Endodermal cell (in vitro differentiated cells): ENCODE measurements at places on chromosomes 7 and 10. TPM values are rescaled to one million over a fixed set of nuclear protein-coding genes. Genes with fewer than 3 reads are reported as not detected.

DNA sequence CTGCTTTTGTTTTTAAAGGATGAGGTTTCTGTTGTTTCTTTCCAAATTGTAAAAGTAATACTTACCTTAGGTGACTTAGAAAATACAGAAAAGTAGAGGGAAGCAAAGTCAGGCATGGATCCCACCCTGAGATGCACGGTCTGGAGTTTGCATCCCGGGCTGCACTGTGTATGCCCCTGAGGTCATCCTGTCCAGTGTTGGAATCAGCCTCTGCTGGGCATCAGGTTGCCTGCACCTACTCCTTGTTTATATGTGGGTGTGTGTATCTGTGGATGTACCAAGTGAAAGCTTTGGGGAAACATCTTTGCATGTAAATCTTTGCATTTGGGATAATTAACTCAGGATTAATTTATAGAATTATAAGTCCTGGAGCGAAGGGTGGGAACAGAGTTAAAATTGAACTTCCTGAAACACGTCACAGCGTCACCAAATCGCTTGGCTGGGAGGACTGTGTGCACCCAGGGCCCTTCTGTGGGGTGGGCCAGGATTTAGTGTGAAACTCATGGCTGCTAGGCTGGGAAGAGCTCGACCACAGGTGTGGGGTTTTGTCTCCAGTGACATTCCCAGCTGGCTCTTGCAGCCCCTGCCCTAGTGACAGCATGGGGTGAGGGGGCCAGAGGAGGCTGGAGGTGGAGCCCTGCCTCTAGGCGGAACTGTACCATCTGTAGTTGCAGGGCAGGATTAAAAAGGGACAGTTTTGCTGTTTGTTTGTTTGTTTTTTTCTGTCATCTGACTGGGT is 27.9 kb downstream of the GTF2IRD1 start:
- H3K27ac ChIP-seq, result peak overlapping the region; percentile 97
- H3K4me3 ChIP-seq, result no peak overlapping the region
- no peaks in the 10 kb centered on the region for H3K27me3 ChIP-seq
- no peak for DNase-seq
- no peaks in the 10 kb centered on the region for H3K4me1 ChIP-seq

DNA sequence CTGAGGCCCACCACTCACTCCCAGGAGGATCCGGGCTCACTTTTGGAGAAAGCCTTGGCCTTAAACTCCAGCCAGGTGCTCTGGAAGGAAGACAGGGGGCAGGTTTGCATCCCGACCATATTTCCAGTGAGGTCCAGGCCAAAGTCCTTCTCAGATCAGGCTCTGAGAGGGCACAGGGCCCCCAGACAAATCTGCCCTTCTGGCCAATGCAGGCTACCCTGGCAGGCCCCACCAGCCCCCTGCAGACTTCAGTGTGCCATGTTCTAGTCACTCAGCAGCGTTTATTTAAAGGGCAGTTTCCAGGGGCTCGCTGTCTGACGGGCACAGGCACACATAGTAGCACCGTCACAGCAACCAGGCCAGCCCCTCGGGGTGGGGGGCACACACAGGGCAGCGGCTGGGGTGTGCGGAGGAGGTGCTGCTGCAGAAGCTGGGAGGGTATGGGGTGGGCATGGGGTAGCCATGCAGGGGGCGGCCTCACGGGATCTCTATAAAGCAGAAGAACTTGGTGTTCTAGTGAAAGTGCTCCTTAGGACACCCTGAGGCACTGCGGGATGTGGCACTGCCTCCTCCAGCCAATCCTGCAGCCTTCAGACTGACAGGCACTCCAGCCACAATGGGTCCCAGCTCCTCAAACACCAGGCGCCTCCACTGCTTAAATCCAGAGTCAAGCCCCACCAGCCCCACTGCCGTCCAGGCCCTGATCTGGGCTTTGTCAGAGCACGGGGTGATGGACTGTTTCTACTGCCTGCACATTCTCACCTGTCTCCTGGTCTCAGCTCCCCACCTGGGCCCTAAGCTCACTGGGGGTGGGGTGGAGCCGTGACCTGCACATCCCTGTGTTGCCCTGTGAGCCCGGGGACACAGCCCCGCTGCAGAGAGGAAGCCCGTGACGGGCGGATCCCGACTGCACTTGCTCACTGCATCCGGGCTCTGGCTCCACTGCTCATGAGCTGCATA is 9.6 kb upstream of the PYROXD2 start:
- no peaks in the 10 kb centered on the region for H3K27me3 ChIP-seq
- H3K4me1 ChIP-seq, result no peaks in the 10 kb centered on the region
- H3K36me3 ChIP-seq, result peaks cover 4% of the 10 kb centered on the region
- H3K4me3 ChIP-seq, result no peak overlapping the region

GRCh38 chr10:131175891-131176290 is 135.6 kb downstream of the TCERG1L start:
- no peaks in the 10 kb centered on the region for H3K4me1 ChIP-seq
- H3K4me3 ChIP-seq, result no peak overlapping the region
- H3K36me3 ChIP-seq, result no peaks in the 10 kb centered on the region
- H3K27me3 ChIP-seq, result no peaks in the 10 kb centered on the region
- DNase-seq, result no peak

- H3K27me3 ChIP-seq, result no peaks in the 10 kb centered on the region
- no peaks in the 10 kb centered on the region for H3K4me1 ChIP-seq
- no peaks in the 10 kb centered on the region for H3K36me3 ChIP-seq
- DNase-seq, result peak; percentile 6
- H3K4me3 ChIP-seq, result no peak overlapping the region
These were observed 47.4 kb upstream of the FAM180A start for GRCh38 chr7:135795846-135796570.

The FOXI2 gene
- 0.28 to 1.3 TPM (median 1.0 TPM) in 3 replicates for total RNA-seq

The LRRN3 gene
- 0.57 TPM in 1 of 3 replicates, not detected in the others for total RNA-seq

DNA sequence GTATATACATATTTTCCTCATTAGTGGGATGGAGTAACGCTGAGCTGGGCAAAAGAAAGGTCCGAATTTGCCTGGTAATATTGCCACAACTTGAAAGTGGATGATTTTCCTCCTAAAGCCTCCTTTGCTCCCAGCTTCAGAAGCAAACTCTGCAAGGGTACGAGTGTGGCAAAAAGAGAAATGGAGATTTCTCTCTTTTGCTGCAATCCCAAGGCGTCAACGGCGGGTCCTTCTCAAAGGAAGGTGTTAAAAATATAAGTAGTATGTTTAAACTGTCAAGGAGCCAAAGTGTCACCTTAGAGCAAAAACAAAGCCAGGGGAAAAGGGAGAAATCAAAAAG is 12.4 kb upstream of the HOXA2 start:
- H3K4me3 ChIP-seq, result no peak overlapping the region
- H3K4me1 ChIP-seq, result no peaks in the 10 kb centered on the region
- H3K27ac ChIP-seq, result no peak overlapping the region
- no peaks in the 10 kb centered on the region for H3K36me3 ChIP-seq

The SAMD9L gene
- not detected in 2 replicates for total RNA-seq

- peaks cover 2% of the 10 kb centered on the region for H3K4me1 ChIP-seq
- H3K27ac ChIP-seq, result no peak overlapping the region
- peaks cover 11% of the 10 kb centered on the region for H3K36me3 ChIP-seq
- no peak overlapping the region for H3K4me3 ChIP-seq
- H3K27me3 ChIP-seq, result peaks cover 55% of the 10 kb centered on the region
- no peak for DNase-seq
These were observed 63.5 kb downstream of the CALD1 start for GRCh38 chr7:134842886-134843430.

DNA sequence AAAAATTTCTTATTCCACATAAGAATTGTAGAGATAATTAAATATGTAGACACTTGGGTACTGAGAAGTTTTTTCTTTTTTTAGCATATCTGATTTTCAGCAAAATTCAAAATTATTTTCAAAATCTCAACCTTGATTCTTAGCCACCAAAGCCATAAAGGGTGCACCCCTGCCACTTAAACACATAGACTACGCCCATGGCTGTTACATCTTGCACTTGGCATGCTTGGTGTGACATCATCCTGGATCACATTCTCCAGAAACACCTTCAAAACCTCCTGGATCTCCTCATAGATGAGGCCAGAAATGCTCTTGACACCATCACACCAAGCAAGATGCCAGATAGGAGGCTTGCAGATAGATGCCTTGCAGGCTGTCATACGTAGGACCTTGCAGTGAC is 89.1 kb upstream of the KLF14 start:
- H3K4me1 ChIP-seq, result no peaks in the 10 kb centered on the region
- no peaks in the 10 kb centered on the region for H3K27me3 ChIP-seq
- DNase-seq, result no peak
- H3K27ac ChIP-seq, result no peak overlapping the region
- no peak overlapping the region for H3K4me3 ChIP-seq

The PPP1R3A gene
- total RNA-seq, result not detected in 2 replicates

- no peaks in the 10 kb centered on the region for H3K36me3 ChIP-seq
- H3K4me3 ChIP-seq, result no peak overlapping the region
- H3K4me1 ChIP-seq, result no peaks in the 10 kb centered on the region
- H3K27me3 ChIP-seq, result peaks cover 10% of the 10 kb centered on the region
- DNase-seq, result no peak
These were observed 14.8 kb downstream of the CHAT start for GRCh38 chr10:49628599-49628998.

DNA sequence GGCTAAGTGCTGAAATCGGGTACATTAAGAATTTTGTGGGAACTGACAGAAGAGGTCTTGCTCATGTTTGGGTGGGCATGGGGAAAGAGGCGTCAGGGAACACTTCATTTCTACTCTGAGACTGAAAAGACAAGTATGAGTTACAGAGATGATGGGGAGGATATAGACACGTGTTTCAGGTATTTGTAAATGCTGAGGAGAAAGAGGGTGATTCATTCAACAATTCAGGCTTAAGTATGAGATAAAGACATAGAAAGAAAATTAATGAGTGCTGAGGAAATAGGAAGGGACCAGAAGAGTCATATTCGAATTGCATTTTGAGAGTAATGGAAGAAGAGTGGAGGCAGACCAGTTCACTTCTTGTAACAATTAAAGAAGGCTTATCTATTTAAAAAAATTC is 143.6 kb downstream of the HBP1 start:
- no peaks in the 10 kb centered on the region for H3K27me3 ChIP-seq
- no peak for DNase-seq
- H3K27ac ChIP-seq, result no peak overlapping the region
- no peak overlapping the region for H3K4me3 ChIP-seq

DNA sequence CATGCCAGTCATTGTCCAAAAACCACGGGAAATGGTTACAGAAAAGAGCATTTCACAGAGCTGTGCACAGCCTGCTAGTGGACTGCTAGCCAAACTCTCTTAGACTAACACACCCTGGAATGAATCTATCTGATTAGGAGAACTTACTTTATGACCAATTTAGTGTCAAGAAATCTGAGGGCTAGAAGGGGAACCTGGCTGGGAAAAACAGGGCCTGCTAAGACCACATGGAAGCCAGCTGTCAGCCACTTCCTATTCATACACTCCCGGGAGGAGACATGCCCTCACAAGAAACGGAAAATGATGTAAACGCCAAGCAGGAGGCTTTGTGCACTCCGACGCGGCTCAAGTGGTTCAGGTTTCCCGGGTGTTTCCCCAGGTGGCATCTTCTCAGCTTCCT is 54.8 kb downstream of the MPP7 start:
- H3K27me3 ChIP-seq, result no peaks in the 10 kb centered on the region
- H3K36me3 ChIP-seq, result no peaks in the 10 kb centered on the region
- no peak overlapping the region for H3K27ac ChIP-seq
- H3K4me1 ChIP-seq, result no peaks in the 10 kb centered on the region
- no peak overlapping the region for H3K4me3 ChIP-seq
- no peak for DNase-seq

DNA sequence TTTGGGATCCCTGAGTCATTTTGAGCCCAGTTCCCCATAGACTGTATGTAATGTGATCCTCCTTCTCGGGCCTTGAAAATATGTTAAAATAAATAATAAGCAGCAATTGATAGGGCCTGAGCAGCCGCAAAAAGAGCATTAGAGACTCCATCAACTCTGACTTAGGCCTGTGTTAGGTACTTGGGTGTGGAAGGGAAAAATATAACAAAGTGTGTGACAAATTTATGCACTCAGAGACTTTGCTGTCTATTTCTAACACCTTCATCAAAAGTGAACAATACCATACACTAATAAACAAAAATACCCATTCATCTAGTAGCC is 31.4 kb upstream of the HABP2 start:
- no peak for DNase-seq
- H3K4me1 ChIP-seq, result no peaks in the 10 kb centered on the region
- no peaks in the 10 kb centered on the region for H3K27me3 ChIP-seq
- H3K4me3 ChIP-seq, result no peak overlapping the region

The YAE1 gene
- total RNA-seq, result 20.9 and 24.1 TPM in 2 replicates

DNA sequence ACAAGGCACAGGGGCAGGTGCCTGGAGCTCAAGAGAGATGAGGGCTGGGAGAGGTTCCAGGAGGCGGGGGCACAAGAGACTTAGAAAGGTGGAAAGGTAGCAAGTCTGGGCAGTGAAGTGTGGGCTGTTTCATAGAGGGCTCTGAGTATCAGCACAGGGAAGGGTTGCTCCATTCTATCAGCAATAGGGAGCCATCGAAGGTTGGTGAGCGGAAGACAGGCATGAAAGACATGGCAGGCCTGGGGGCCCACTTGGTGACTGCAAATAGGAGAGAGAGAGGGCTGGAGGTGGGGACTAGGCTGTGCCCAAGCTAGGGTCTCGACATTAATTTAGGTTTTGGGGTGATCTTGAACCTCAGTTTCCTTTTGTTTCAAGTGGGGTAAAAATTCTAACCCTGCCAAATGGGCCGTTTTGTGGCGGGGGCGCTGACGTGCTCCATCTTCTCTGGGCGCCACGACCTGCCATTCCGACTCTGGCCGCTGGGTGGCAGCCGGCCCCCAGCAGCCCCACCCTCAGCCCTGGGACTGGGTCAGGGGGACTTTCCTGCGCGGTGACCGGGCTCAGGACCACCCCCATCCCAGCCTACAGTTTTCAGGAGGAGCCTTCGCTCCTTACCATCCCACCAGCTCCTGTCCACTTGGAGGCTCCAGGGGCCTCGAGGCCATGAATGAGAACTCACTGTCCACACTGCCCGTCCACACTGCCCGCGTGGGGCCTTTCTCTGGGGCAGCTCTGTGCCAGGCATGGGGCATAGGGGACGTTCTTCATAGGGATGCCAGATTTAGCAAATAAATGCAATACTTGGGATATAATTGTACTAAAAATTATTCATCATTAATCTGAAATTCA is 37.2 kb upstream of the PCBD1 start:
- peak; percentile 90 for DNase-seq
- no peaks in the 10 kb centered on the region for H3K36me3 ChIP-seq
- no peak overlapping the region for H3K4me3 ChIP-seq
- no peaks in the 10 kb centered on the region for H3K27me3 ChIP-seq
- H3K27ac ChIP-seq, result no peak overlapping the region

GRCh38 chr10:33900596-33900995 is 566.1 kb upstream of the NRP1 start:
- DNase-seq, result no peak
- no peak overlapping the region for H3K4me3 ChIP-seq
- no peaks in the 10 kb centered on the region for H3K36me3 ChIP-seq
- no peaks in the 10 kb centered on the region for H3K27me3 ChIP-seq
- no peaks in the 10 kb centered on the region for H3K4me1 ChIP-seq
- no peak overlapping the region for H3K27ac ChIP-seq

The ZNF485 gene
- 4.3 TPM in 2 replicates for total RNA-seq

The CCL24 gene
- not detected in 2 replicates for total RNA-seq

DNA sequence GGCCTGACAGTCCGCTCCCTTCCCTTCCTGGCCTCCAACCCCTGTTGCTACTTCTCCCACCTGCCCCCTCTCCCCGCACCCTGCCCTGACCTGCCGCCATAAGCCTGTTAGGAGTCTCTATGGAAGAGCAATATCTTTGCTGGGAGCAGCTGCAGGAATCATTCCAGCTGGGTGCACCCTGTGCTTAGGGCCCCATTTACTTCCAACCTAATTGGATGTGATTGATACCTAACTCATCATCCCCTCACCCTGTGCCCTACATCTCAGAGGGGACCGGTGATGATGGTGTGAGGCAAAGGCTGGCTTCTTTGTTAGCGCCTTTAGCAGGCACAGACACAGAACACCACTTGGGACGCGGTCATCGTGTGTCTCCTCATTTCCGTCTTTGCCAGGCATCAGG is 80.0 kb upstream of the FAM180A start:
- H3K4me1 ChIP-seq, result no peaks in the 10 kb centered on the region
- DNase-seq, result no peak
- H3K4me3 ChIP-seq, result no peak overlapping the region
- H3K27me3 ChIP-seq, result peaks cover 4% of the 10 kb centered on the region
- H3K36me3 ChIP-seq, result no peaks in the 10 kb centered on the region
